ENCODE measurements at places on chromosomes 16 and 17.

GRCh38 chr16:57479205-57479975 lies 6.9 kb downstream of the DOK4 start:
- DNase-seq, result peak; percentile 75

- DNase-seq, result no peak
Observed at GRCh38 chr16:89593841-89594240, 18.3 kb downstream of the CPNE7 start.

DNA sequence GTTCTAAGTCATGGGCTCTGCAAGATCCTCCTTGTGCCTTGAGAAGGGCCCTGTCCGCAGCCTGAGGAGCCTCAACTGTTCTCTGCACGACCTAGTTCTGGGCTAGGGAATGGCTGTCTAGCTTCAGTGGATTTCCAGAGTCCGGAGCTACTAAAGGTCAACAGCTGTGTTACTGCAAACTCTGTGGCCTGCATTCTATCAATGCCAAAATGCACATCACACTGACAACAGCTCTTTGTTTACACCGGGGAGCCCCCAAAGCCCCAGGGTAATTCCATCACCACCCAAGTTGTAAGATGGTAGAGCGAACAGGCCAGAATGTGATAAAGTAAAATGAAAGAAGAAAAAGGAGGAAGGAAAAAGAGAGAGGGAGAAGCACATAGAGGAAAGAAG lies 610.2 kb downstream of the MAF start:
- no peak for DNase-seq

DNA sequence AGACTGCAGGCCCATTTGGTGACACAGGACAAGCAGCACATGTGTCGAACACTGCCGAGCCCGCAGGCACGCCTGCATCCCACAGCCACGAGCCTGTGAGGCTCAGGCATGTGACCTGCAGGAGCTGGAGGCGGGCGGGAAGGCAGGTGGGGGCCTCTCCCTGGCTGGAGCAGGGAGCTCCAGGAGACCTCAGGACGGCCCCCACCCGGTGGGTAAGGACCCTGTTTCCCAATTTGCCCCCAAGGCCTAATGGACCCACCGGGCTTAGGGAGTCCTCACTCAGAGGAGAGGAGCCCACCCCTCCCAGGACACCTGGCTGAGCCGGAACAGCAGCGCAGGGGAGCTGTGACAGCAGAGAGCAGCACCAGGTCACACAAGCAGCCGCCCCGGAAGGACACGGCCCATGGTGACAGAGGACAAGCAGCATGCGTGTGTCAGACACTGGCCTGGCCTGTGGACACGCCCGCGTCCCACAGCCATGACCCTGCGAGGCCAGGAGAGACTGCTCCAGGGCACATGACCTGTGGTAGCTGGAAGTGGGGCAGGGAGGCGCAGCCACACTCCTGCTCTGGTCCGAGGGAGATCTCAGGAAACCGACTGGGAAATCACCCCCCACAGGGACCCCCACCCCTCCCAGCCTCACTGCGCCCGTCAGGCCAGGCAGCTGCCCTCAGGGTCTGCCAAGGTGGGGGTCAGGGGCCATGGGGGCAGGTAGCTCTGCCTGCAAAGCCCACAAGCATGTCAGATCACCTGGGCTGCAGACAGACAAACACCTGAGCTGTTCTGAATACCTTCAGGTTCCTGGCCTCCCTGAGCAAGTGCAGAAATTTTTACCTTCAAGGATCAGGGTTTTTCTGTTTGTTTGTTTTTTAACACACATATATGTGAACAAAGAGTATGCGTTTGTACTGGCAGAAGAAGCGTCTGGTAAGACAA lies 2.4 kb downstream of the SPSB3 start:
- no peak for DNase-seq

DNA sequence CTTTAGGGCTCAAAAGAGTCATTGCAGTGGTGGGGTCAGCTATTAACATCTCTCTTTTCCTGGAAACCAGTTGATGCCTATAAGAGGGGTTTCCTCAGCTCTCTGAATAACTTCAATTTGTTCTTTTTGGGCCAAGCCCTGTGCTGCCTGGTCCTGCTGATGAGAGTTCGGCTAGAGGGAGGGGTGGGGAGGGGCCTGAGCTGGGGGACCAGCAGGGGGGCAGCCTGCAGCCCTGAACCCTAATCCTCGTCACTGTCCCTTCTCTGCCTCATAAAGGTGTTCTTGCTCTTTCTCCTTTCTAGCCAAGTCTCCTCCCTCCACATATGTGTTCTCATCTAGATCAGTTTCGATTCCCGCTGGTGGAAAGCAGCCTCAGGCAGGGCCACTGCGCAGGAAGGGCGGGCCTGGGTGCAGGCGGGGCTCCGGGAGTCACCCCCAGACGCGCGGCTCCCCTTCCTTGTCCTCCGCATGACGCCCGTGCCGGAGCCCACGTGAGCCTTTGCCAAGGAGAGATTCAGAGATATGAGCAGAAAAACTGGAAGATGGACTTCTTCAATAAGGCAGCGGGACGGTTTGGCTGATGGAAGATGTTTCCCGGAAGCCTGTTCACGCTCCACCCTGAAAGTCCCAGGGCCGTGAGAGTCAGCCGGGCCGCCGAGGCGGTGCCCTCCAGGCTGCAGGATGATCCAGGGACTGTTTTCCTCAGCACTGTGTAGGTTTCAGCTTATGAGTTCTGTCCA lies 15.0 kb upstream of the RHOT1 start:
- peak; percentile 88 for DNase-seq

DNA sequence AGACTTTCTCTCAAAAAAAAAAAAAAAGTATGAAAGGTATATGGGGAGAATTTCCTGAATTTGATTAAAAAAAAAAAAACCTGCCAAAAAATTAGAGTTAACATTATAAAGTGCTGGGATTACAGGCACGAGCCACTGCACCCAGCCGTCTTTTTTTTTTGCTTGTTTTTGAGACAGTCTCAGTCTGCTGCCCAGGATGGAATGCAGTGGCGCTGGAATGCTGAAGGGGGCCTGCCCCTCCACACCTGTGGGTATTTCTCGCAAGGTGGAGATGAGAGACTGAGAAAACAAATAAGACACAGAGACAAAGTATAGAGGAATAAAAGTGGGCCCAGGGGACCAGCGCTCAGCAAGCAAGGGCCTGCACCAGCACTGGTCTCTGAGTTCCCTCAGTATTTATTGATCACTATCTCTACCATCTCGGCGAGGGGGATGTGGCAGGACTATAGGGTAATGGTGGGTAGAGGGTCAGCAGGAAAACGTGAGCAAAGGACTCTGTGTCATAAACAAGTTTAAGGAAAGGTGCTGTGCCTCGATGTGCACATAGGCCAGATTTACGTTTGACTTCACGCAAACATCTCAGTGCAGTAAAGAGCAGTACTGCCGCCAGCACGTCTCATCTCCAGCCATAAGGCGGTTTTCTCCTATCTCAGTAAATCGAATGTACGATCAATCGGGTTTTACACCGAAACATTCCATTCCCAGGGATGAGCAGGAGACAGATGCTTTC lies 117.2 kb downstream of the GOSR1 start:
- no peak for DNase-seq

DNA sequence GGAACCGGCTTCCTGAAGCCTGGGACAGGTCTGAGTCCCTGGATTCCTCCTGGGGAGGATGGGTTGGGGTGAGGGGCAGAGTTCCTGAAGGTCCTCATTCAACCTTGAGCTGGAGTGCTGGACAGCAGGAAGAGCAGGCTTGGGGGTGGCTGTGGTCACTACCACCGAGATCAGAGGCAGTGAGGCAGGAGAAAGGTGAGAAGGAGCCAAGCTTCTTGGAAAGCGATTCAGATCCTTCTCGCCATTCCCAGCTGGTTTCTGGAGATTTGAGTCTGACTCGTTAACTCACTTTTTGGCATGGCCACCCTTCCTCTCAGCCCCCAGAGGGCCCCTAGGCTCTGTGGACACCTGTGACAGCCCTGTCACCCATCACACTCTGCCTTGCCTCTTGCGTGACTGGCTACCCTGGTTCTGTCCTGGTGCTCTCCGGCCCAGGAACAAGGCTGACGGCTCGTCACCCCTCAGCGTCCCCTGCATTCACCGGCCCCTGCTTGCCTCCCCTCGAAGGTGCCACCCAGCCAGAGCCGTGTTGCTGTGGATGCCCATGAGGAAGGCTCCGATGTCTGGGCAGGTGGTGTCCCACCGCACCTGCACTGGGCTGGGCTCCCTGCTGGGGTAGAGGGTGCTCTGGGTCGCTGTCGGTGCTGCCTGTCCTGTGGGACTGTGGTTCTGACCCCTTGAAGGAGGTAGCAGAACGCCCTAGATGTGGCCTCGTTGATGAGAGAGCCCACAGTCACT lies 9.7 kb upstream of the TIMP2 start:
- no peak for DNase-seq

DNA sequence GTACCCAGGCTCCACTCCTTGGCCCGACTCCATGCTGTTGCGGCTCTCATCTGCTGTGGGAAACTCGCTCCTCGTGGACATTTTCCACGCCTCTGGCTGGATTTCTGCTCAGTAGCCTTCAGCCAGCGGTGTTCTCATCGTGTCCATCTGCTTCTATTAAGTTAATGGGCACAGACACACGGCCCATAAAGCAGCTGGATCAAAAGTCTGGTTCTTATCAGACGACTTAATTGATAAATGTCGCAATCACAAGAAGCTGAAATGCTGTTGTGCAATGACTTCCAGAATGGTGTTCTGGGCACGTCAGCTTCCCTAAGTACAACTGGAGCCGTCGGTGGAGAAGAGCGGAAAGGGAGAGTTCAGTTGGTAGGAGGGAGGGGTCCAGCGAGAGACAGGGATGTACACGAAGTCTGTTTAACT lies 211.7 kb upstream of the CHMP6 start:
- DNase-seq, result no peak

DNA sequence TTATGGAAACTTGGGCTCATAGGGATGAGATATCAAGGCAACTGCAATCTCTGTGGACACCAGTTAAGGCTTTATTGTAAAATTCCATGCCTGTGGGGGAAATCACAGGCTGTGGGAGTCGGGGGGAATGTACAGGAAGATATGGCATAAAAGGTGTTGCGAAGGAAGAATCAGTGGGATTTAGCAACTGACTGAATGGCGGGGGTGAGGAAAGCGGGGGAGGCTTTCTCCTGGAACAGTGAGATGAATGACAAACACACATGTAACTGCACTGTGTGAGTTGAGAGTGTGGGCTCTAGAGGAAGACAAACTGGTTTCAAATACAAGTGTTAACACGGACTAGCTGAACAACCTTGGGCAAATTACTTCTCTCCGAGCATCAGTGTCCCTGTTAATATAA lies 143.7 kb downstream of the PRKCB start:
- no peak for DNase-seq

DNA sequence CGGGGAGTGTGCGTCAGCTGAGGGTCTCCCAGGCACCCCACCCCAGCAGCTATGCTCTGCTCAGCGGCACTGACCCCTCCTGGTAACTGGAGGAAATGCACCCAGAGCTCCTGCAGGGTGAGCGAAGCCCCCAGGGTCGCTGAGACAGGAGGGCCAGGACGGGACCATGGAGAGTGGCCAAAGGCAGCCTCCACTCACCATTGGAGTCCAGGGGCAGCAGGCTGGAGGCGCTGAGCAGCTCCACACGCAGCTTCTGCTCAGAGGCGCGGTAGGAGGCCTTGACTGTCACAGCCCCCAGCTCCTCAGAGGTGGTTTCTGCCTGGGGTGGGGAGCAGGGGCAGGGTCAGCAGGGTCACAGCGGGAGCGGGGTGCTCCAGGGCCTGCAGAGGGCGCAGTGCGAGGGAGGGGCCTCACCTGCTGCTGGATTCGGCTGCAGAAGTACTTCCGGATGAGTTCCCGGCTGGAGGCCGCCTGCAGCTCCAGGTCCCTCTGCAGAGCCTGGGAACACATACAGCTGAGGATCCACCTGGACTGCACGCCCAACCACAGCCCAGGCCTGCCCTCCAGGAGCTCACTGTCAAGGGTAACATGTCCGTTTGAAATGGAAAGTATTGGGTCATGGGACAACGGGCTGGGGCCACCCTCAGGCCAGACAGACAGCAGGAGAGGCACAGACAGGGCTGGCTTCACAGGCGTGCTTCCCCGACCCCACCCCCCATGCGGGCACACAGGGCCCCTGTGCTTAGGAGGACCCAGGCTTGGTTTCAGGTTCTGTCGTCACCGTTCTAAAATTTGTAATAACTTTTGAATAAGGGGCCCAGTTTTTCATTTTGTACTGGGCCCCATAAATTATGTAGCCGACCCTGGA lies 13.8 kb downstream of the UNC13D start:
- DNase-seq, result no peak

DNA sequence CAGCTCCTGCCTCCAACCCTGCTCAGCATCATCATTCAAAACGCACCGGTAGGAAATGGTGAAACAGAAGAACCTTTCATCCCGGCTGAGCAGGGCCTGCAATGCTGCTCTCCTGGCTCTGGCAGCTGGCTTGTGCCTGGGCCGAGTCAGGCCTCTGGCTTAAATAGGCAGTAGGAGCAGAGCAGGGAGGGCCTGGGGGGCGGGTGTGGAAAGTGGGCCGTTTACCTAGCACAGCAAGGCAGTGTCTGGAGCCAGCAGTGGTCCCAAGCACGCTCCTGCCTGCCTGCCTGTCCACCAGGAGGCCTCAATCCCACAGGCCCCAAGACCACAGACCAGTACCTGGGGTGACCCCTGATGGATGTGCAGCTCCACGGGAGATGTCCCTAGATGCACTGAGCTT lies 59.3 kb downstream of the SMPD3 start:
- DNase-seq, result peak; percentile 60

DNA sequence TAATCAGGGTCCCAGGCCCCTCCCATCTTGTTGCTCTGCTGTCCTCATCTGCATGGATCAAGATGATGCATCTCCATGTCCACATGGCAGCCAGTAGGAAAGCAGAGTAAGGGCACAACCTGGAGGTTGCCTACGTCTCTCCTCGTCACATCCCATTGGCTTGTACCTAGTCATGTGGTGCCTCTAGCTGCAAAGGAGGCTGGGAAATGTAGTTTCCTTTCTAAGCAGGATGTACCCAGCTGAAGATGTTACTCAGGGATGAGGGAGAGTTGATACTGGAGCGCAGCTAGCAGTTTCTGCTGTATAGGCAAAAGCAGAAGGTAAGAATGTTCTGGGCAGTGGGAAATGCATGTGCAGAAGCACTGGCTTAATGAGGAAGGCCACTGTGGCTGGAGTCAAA lies 20.8 kb downstream of the ABCC1 start:
- DNase-seq, result no peak

- DNase-seq, result no peak
Observed at GRCh38 chr16:88541831-88542616, 28.2 kb upstream of the ZC3H18 start.

DNA sequence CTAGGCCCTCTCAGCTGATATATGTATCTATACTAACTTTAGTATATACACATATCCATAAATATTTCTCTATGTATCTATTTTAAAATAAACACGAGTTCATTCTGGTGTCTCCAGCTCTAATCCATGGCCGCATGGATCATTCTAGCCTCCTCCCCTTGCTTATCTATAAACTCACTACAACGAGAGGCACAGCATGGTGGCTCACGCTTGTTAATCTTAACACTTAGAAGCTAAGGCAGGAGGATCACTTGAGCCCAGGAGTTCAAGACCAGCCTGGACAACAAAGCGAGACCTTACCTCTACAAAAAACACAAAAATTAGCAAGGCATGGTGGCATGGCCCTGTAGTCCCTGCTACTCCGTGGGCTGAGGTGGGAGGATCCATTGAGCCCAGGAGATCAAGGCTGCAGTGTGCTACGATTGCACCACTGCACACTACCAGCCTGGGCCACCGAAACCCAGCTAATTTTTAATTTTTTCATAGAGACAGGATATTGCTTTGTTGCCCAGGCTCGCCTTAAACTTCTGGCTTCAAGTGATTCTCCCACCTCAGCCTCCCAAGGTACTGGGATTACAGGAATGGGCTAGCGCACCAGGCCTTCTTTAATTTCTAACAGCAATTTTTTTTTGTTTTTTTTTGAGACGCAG lies 3.9 kb upstream of the ZNF207 start:
- DNase-seq, result no peak

GRCh38 chr17:17510456-17511292 lies 14.5 kb upstream of the RASD1 start:
- DNase-seq, result no peak

- DNase-seq, result no peak
Observed at GRCh38 chr16:58286280-58286679, 8.5 kb downstream of the PRSS54 start.
